Tibial artery (tissue), 4 donors: ENCODE measurements at places on chromosomes 7 and 10.

DNA sequence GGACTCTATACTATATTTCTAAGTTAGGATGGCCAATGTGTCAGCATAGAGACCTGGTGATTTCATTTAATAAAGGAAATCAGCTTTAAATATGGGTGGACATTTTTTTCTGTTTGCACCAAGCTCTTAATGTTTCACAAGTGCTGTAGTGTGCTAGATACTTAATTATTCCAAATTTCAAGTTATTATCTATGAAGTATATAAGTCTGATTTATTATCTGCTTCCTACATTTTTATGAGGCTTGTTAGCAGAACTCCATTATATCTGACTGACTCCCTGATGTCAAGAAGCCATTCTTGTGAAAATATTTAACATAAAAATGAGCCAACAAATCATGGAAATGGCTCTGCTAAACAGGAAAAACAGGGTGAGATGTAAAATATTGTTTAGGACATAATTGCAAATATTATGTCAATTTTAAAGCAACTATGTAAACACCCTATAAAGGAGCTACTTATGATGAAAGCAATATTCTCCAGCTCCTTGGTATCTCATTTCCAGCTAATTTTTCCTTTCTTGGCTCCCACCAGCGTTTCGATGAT, 1415.2 kb downstream of the GATA3 start:
- DNase-seq, result no peak

DNA sequence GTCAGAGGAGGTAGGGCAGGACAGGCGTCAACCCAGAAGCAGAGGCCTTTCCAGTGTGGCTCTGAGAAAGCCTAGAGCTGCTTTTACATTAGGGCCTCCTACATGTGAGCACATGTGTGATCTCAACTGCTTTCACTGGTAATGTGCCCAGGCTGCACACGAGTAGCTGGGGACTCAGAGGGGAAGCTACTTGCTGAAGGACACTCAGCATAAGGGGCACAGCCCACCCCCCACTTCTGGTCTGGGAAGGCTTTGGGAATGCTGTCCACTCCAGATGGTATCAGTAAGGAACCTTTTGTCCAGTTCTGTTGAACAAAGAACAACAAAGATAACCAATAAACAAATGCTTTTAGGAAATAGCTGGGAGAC, 18.9 kb downstream of the PRF1 start:
- peak; percentile 8 for DNase-seq

- no peak for DNase-seq
These were observed 25.8 kb downstream of the DOCK1 start for GRCh38 chr10:126930883-126931503.

GRCh38 chr10:44383749-44384600, 922 bp downstream of the CXCL12 start:
- DNase-seq, result peak; percentile 25

- DNase-seq, result no peak
These were observed 377.0 kb downstream of the GATA3 start for GRCh38 chr10:8431511-8431910.

DNA sequence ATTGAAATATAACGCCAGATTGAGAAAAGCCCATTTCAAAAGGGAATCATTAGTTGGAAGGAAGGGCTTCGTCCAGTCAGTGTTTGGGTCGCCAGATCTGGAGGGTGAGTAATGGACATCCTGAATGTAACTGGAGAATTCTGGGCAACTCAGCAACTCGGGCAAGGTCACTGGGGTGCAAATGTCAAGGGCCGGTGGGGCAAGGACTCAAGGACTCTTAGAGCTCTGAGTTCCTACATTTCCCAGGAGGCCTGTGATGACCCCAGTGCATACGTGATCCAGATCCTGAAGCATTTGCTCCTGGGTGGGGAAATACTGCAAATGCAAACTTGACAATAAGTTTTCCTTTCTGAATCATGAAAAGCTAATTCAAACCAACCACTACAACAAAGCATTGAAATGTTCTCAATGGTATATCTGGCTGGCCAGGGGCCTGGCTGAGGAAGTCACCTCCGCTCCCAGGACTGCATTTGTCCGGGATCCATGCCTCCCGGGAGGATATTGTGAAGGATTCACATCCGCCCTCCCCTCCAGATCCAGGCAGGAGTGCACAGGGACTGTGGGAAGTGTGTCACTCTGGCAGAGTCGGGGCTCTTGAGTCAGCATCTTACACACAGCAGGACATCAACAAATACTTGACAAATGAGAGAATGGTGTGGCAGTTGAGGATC, 164.0 kb downstream of the FANK1 start:
- peak; percentile 38 for DNase-seq
